H1 (cell line): ENCODE measurements at places on chromosomes 12 and 14. TPM values are rescaled to one million over a fixed set of nuclear protein-coding genes. Genes with fewer than 3 reads are reported as not detected.

- DNase-seq: no peak
Observed at GRCh38 chr12:96044943-96045290, 9.5 kb upstream of the LTA4H start.

- no peak for DNase-seq
Observed at GRCh38 chr12:1796515-1797010, 23.8 kb upstream of the LRTM2 start.

DNA sequence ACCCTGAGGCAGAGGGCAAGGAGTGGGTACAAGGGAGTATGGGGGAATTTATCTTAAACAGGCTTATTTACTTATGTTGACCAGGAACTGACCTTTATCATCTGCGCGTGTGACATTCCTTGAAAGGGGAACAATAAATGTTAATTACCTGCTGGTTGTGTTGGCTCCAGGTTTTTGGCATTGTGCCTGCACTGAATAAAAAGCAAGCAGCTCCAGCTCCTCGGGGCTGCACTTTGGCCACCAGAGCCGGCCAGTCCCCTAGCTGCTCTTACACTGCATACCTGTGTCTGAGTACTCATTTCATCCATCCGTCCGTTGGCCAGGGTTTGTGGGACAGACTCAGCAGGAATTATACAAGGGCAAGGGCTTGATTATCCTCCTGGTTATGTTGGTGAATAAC lies 68.8 kb upstream of the GTF2A1 start:
- DNase-seq: no peak

PMCH gene
- not detected in 2 replicates for total RNA-seq

C12orf54 gene
- total RNA-seq: not detected in 2 replicates
